ENCODE measurements at places on chromosomes 7 and 10. TPM values are rescaled to one million over a fixed set of nuclear protein-coding genes. Genes with fewer than 3 reads are reported as not detected.

The HOGA1 gene
- 0.44 TPM for polyA plus RNA-seq

The OR2A42 gene
- not detected for polyA plus RNA-seq

The HOXA4 gene
- 4.9 TPM for polyA plus RNA-seq

The IDI2 gene
- not detected for polyA plus RNA-seq

The SPDYE5 gene
- not detected for polyA plus RNA-seq

The BUB3 gene
- 156 TPM for polyA plus RNA-seq

The PLCE1 gene
- 0.01 TPM for polyA plus RNA-seq

The STOX1 gene
- polyA plus RNA-seq = 0.06 TPM

The ZNF33B gene
- polyA plus RNA-seq = 14.0 TPM

The TMEM229A gene
- not detected for polyA plus RNA-seq

The TDRD1 gene
- polyA plus RNA-seq = not detected

The CYP3A7 gene
- not detected for polyA plus RNA-seq

The AS3MT gene
- 1.0 TPM for polyA plus RNA-seq

The NEBL gene
- 0.17 TPM for polyA plus RNA-seq

The SPAM1 gene
- polyA plus RNA-seq = not detected

The GNB2 gene
- 502 TPM for polyA plus RNA-seq

The FXYD4 gene
- polyA plus RNA-seq = not detected

The GTPBP10 gene
- polyA plus RNA-seq = 2.3 TPM

The ASB15 gene
- polyA plus RNA-seq = not detected

The PLXDC2 gene
- 0.32 TPM for polyA plus RNA-seq

The TBX20 gene
- polyA plus RNA-seq = not detected

The ADD3 gene
- polyA plus RNA-seq = 18.2 TPM

The ADIRF gene
- 10.9 TPM for polyA plus RNA-seq

The GHRHR gene
- not detected for polyA plus RNA-seq

The NYAP1 gene
- 0.46 TPM for polyA plus RNA-seq

The ATP5MK gene
- 295 TPM for polyA plus RNA-seq

The CALN1 gene
- polyA plus RNA-seq = not detected

The FFAR4 gene
- polyA plus RNA-seq = not detected

The SEMA3E gene
- polyA plus RNA-seq = not detected

The FAM25A gene
- polyA plus RNA-seq = not detected

The RBP4 gene
- not detected for polyA plus RNA-seq

The TMEM139 gene
- 0.37 TPM for polyA plus RNA-seq

The GDI2 gene
- polyA plus RNA-seq = 154 TPM

The SPACDR gene
- polyA plus RNA-seq = 1.9 TPM

The PTN gene
- polyA plus RNA-seq = 0.13 TPM

The TAS2R4 gene
- 0.30 TPM for polyA plus RNA-seq

The TBC1D12 gene
- polyA plus RNA-seq = 3.2 TPM

The HOXA5 gene
- polyA plus RNA-seq = 18.6 TPM

The PRSS37 gene
- not detected for polyA plus RNA-seq

The ENTPD7 gene
- 10.1 TPM for polyA plus RNA-seq

The HSPB1 gene
- 3,130 TPM for polyA plus RNA-seq

The KLLN gene
- 0.18 TPM for polyA plus RNA-seq

The TCF7L2 gene
- polyA plus RNA-seq = 9.9 TPM

The ITIH2 gene
- not detected for polyA plus RNA-seq

The CLRN3 gene
- 0.07 TPM for polyA plus RNA-seq

The CREB5 gene
- 28.4 TPM for polyA plus RNA-seq

The PHKG1 gene
- 0.32 TPM for polyA plus RNA-seq

The NUTM2E gene
- 0.04 TPM for polyA plus RNA-seq

The CYP2C9 gene
- polyA plus RNA-seq = not detected

The PNLIP gene
- polyA plus RNA-seq = not detected

The ACSL5 gene
- polyA plus RNA-seq = 1.4 TPM

The SH2D4B gene
- not detected for polyA plus RNA-seq

The LRRC61 gene
- 0.72 TPM for polyA plus RNA-seq

The ATP6V0A4 gene
- 0.06 TPM for polyA plus RNA-seq

The ZNHIT1 gene
- 74.1 TPM for polyA plus RNA-seq

The ZCCHC24 gene
- polyA plus RNA-seq = 4.7 TPM

The OR2A1 gene
- 0.14 TPM for polyA plus RNA-seq

The LDB3 gene
- polyA plus RNA-seq = not detected

The PAX4 gene
- polyA plus RNA-seq = not detected

The ASB4 gene
- not detected for polyA plus RNA-seq

Data from endothelial cell of umbilical vein (primary cell).